ENCODE measurements at places on chromosomes 16 and 17.

GRCh38 chr17:9576521-9577372 lies at the start of gene CFAP52:
Gene CFAP52, plus strand, starts transcription at chr17:9576642. Its CDS starts 54 bp downstream, at chr17:9576696.
- DNase-seq = peak; percentile 74

- no peak for DNase-seq
These were observed at the start of gene CDH16 for GRCh38 chr16:66918803-66919568. Gene CDH16, minus strand, starts transcription at chr16:66918885. Its CDS starts 820 bp downstream, at chr16:66918065.

- no peak for DNase-seq
These were observed 27.3 kb upstream of the HS3ST2 start for GRCh38 chr16:22786691-22787090.

DNA sequence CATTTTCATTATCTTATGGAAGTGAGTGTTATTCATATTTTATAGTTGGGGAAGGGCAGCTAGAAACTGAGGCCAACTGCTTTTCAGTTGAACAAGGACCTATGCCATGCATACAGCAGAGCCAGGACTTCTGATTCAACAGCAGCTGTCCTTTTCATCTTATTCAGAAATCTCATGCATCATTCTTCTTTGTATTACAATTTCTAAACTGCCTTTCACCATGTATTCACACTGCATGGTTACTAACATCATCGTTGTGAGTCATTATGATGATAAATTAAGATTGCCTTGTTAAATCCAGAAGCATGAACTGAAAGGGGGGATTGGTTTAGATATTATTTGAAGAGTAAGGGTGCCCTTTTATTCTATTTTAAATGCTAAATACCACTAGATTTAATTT lies 1470.1 kb upstream of the GOT2 start:
- no peak for DNase-seq

- DNase-seq = no peak
These were observed 29.1 kb downstream of the TMEM100 start for GRCh38 chr17:55693254-55694216.

GRCh38 chr17:6269478-6269877 lies 165.4 kb downstream of the AIPL1 start:
- DNase-seq = no peak

DNA sequence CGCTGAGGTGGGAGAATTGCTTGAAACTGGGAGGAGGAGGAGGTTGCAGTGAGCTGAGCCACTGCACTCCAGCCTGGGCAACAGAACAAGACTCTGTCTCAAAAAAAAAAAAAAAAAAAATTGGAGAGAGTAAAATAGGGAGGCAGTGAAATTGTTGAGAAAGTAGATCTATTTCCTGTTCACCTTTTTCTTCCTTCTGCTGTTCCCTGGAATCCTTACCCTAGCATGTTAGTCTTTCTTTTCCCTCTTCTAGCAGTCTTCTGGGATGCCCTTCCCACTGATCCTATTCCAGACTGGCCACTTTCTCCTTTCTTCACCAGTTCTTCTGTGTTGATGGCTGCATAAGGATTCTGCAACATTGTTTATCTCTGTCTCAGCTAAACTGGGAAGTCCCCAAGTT lies 3.1 kb downstream of the NME2 start:
- DNase-seq = no peak

- DNase-seq = no peak
These were observed 381.7 kb downstream of the SLC39A11 start for GRCh38 chr17:72710834-72711233.

DNA sequence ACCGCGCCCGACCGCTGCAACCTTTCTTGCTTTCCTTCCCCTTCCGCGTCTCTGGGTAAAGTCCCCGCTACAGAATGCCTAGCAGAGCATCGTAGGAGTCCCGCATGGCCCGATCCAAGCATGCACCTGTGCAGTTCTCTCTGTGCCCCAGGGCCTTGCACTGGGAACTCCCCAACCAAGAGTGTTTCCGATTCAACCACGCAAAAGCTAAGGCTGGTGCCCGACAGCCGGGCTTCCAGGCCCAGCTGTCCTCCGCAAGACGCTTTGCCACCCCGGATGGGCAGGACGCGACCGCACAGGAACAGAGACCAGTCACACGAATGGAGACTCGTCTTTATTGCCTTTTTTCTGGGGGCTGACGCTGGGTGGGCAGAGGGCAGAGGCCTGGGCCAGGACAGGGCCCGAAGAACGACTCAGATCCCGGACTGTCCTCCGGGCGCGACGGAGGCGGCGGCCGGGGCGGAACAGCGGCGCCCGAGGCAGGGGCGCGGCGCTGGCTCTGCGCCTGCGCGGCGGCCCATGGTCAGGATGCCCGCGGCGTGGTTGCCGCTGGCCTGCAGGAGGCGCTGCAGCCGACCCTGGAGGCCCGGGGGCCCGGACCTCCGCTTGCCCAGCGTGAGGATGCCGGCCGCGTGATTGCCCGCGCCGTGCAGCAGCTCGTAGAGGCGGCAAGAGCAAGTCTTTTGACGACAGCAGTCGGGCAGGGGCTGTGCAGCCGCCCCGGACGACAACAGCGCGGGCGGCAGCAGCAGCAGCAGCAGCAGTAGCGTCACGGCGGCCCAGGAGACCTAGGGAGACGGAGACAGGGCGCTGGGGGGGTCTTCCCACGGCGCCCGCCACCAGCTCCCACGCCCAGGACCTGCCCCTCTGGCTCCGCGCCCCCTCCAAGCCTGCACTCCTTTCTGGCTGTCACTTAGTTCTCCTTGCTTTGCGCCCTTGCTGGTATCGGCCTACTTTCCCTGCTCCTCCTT lies 1.2 kb downstream of the HCRT start:
- DNase-seq = peak; percentile 86

DNA sequence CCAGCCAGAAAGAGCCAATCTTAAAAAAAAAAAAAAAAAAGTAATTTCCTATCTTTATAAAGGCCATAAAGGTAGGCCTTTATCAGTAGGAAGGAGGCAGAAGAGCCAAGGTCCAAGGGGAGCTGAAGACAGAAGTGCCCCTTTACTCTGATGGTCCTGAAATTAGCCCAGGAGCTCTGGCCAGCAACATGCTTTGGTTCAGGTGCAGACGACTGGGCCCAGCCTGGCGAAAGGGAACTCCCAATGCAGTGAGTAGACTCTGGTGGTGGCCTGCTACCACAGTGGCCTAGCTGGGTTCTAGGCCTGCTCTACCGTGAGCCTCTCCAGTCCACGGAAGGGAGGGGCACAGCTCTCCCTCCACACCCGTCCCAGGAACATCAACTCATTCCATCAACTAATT lies 23.1 kb upstream of the MEIOB start:
- DNase-seq = no peak

Data from immature natural killer cell (primary cell).